ENCODE measurements at places on chromosomes 7 and 10.

DNA sequence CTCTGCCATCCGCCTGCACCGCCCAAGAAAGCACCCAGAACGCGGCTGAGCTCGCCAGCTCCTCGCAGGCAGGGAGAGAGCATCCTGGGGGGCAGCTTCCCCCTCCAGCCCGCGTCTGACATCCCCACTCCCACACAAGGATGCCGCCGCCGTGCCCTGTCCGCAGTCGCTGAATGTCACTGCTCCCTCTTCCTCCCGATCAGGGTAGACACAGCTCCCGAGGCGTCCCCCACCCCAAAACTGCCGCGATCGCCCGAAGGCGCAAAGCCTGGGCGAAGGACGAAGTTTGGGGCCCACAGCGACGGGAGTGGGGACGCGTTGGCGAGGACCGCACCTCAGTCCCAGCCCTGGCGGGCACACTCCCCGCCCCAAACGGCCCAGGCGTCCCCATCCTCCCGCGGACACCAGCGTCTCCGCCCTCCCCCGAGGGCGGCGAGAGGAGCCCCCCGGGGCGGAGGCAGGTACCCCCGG, 1.5 kb upstream of the KAT6B start:
- peak; percentile 57 for DNase-seq

DNA sequence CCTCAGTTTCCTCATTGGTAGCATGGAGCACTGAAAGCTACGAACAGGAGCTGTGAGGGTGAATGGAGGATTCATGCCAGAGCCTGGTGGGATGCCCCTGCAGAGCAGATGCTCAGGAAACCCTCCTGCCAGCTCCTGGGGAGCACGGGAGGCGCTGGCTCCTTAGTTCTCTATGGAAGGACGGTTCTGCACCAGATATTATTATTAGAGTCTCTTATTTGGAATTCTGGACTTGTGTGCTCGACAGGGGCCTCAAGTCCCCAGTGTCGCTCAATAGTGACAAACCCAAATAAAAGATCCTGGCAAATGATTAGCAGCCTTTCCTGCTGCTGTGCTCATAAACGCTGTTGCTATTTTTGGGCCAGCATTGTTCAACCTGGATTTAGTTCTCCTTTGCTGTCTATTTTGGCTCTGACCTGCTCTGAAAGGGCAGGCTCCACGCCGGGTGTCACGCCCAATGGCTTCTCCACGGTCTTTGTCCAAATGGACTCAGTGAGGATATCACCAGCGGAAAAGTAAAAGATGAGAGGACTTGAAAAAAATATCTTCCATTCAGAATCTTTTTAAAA, 23.0 kb upstream of the KLF6 start:
- no peak for DNase-seq

GRCh38 chr10:17220652-17221100, 7.4 kb upstream of the VIM start:
- DNase-seq = no peak

- DNase-seq = no peak
Observed at GRCh38 chr7:159010411-159010810, 134.3 kb downstream of the VIPR2 start.

GRCh38 chr10:114094795-114095194, 51.1 kb downstream of the ADRB1 start:
- DNase-seq = no peak

DNA sequence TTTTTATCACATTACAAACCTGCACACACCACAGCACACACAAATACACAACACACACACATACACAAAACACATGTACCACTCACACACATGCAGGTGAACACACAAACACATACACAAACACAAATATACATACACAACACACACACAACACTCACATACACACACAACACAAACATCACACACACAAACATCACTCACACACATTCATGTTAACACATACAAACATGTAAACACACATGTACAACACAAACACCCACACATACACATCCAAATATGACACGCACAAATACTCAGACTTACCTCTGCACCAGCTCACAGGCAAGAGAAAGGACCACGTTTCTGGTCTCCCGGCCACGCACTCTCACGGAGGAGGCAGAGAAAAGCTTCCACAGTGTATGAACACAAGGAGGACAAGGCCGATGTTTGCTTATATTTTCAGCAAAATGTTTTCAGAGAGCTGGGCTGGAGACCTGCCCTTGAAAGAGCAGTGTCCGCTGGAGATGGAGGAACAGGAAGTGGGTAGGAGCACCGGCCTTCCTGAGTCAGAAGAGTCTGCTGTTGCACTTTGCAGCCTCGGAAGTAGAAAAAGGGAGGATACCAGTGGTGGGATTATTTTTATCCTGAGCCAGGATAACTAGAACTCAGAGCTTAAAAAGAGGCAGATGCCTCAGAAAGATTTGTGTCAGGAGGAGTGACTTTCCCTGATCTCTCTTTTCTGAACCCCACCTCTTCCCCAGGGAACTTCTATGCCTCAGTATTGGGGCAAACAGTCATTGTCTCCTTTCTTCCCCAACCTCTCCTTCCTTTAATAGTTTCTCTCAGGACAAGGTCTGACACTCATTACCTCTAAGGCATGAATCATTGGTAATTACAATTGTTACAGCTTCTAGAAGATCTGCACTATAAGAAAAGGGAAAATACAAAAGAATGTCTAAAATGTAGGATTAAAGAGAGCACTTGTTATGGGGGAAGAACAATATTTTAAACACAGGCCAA, at the start of gene GIMAP6:
Gene GIMAP6, minus strand, starts transcription at position 520 of the 999 bp plus-strand sequence. CDS start 2,243 bp downstream, outside the sequence.
- no peak for DNase-seq

GRCh38 chr7:32142649-32143048, 72.4 kb upstream of the PDE1C start:
- DNase-seq = no peak

GRCh38 chr10:44980309-44981171, 1.9 kb upstream of the DEPP1 start:
- DNase-seq = no peak

DNA sequence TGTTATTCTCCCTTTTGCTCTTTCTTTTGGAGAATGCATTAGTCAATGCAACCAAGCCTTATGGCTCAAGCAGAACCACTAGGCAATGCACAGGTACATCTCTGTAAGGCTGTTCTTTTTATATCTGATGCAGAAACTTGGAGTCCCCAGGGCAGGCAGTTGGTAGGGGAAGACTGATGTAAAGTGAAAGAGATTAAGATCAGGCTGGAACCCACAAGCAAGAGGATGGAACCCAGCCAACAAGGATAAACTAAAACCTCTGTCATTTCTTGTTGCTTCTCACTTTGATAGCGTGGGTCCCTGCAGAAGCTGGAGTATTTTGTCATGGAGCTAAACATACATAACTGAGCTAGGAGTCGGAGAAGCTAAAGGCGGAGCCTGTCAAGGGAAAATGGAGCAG, 142.9 kb downstream of the GPAM start:
- no peak for DNase-seq

DNA sequence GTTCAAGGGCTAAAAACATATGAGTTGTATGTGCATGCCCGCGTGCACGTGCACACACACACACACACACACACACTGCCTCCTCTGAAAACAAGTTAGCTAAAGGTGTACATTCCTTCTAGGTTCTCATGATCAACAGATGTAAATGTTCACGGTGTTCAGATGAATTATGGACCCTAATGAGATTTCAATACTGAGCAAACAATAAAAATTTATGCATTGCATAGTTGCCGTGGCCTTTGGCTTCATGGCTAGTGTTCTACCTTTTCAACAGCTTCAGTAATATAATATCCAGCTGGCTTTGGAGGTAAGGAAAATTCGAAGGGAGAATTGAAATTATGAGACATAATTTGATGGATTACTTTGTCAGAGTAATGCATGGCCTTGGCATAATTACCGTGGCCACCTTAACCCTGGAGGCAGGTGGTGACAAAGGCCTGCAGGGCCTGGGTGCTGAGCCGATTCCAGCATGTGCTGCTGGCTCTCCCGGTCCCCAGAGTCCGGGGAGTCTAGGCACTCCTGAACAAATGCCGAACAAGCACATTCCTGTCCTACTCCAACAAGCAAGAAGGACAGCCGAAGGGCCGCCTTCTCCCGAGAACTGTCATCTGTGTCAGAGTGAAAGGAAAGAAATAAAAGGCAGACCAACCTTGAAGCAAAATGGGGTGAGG, 166.6 kb upstream of the TCF7L2 start:
- no peak for DNase-seq
